ENCODE measurements at places on chromosomes 2 and 18. TPM values are rescaled to one million over a fixed set of nuclear protein-coding genes. Genes with fewer than 3 reads are reported as not detected.

Gene KLHL30
- 0.21 TPM for polyA plus RNA-seq

Gene COL4A3
- 19.4 TPM for polyA plus RNA-seq

Gene EGR4
- polyA plus RNA-seq, result 0.30 TPM

Gene NEU2
- polyA plus RNA-seq, result not detected

Gene CPO
- polyA plus RNA-seq, result 0.14 TPM

DNA sequence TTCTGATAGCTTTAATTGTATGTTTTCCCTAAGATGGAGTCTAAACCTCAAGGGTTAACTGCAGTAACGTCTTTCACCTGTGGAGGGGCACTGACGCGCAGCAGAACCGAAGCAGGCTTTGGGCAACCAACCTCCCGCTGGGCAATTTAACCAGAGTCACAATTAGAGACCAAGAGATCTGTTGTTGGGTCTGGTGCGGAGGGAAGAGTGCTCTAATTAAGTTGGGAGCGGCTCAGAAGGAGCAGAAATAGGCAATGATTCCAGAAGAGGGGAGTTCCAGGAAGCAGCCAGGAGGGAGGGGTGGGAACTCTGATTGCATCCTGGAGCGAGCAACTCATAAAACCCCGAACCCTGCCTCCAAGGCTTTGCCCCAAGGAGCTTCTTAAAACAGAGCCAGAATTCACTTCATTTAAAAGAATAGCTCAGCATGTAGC is 245.8 kb downstream of the PAX3 start:
- no peak overlapping the region for H3K27ac ChIP-seq
- no peaks in the 10 kb centered on the region for H3K36me3 ChIP-seq
- H3K27me3 ChIP-seq, result peaks cover 35% of the 10 kb centered on the region

- no peaks in the 10 kb centered on the region for H3K36me3 ChIP-seq
- peaks cover 9% of the 10 kb centered on the region for H3K4me1 ChIP-seq
- H3K27ac ChIP-seq, result no peak overlapping the region
- H3K4me3 ChIP-seq, result no peak overlapping the region
These were observed 54.6 kb upstream of the TXNDC2 start for GRCh38 chr18:9831036-9831722.

DNA sequence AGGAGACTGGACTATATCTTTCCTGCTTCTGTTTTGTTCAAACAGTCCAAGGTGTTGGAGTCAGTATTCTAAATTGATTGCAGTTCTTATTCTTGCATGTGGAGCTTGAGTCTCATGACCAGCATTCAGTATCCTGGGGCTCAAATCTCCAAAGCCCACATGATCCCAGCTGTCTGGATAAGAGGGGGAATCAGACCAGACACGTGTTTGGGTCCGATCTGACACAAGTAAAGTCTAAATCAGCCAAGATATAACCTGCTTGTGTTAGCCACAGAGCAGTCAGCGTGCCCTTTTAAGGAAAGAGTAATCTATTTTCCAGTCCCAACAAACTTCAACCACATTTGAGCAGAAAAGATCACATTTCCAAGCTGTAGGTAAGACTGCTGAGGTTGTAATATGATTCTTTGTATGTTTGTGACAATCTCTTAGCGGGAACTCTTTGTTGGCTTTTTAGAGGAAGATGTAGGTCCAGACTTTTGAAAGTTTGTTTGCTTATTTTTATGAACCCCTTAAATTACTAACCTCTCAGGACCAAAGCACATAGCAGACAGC is 334.6 kb downstream of the SLC4A3 start:
- H3K36me3 ChIP-seq, result no peaks in the 10 kb centered on the region
- no peak overlapping the region for H3K4me3 ChIP-seq
- no peaks in the 10 kb centered on the region for H3K27me3 ChIP-seq
- no peaks in the 10 kb centered on the region for H3K4me1 ChIP-seq

GRCh38 chr2:237732790-237733381 is 65.7 kb upstream of the RBM44 start:
- H3K4me1 ChIP-seq, result peaks cover 24% of the 10 kb centered on the region
- DNase-seq, result no peak
- H3K36me3 ChIP-seq, result peaks cover 6% of the 10 kb centered on the region
- no peaks in the 10 kb centered on the region for H3K27me3 ChIP-seq
- H3K27ac ChIP-seq, result peak overlapping the region; percentile 82
- H3K4me3 ChIP-seq, result no peak overlapping the region

DNA sequence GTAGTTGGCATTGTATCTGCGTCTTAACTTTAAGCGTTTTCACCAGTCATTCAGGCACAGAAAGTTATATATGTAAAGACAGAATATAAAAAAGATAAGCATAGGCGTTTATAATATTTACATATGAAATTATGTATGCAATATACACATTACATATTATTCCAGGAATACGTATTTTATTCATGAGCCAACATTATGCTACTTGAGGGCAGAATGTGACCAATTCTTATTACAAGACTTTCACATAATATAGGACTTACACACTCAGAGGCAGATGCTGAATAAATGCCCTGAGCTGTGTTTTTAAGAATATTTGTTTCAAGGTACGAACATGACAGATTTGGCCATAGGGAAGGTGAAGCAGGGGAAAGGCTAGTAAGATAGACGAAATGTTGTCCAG is 874.7 kb downstream of the NRXN1 start:
- H3K27ac ChIP-seq, result no peak overlapping the region
- DNase-seq, result no peak
- H3K4me1 ChIP-seq, result no peaks in the 10 kb centered on the region
- no peaks in the 10 kb centered on the region for H3K27me3 ChIP-seq
- H3K36me3 ChIP-seq, result no peaks in the 10 kb centered on the region

GRCh38 chr18:36758623-36759022 is 70.2 kb downstream of the TPGS2 start:
- no peak for DNase-seq
- H3K36me3 ChIP-seq, result no peaks in the 10 kb centered on the region
- no peak overlapping the region for H3K4me3 ChIP-seq
- H3K4me1 ChIP-seq, result peaks cover 3% of the 10 kb centered on the region

- no peak for DNase-seq
- H3K36me3 ChIP-seq, result no peaks in the 10 kb centered on the region
- H3K4me1 ChIP-seq, result no peaks in the 10 kb centered on the region
- no peak overlapping the region for H3K27ac ChIP-seq
- no peaks in the 10 kb centered on the region for H3K27me3 ChIP-seq
These were observed 1081.4 kb upstream of the NRXN1 start for GRCh38 chr2:52113338-52113737.

DNA sequence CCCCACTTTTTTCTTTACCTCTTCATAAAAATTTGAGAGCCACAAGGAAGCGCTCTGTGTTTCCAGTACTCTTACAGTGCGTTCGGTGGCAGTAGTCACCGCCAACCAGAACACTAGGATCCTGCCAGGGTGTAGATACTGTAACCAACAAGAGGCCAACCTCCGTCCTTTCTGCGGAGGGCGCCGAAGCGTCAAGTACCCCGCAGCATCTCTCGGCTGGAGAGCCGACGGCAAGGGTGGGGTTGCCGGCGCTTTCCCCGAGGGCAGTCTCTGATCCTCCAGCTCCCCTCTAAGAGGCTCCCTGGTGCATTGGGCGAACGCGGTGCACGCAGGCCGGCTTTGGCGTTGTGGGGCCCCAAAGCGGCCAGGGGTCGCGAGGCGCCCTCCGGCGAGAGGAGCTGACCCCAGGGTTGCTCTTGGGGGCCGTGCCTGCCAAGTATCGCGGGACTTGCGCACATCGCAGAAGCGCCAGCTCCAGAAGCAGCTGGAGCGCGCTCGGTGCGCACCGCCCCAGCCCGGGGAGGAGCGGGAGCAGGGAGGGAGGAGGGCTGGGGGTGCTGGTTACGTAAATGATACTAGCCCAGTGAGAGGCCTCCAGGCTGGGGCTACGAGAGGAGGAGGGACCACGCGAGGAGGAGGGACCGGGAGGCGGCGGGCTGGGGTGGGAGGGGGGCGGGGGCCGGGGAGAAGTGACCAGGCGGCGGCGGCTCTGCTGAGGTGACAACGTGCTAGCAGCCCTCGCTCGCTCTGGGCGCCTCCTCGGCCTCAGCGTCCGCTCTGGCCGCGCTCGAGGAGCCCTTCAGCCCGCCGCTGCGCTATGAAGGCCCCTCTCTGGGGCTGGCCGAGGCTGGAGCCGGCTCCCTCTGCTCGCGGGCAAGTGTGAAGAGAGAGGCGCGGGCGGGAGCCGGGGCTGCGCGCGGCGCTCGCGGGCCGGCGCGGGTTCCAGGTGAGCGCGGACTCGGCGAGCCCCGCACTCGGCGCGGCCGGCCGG is at the start of gene GALNT13:
TSS of gene GALNT13 (plus strand) at position 692 of the 991 bp plus-strand sequence.
- no peak within 1 kb of the TSS for H3K27ac ChIP-seq
- H3K36me3 ChIP-seq, result no peaks in the 10 kb centered on the region
- H3K27me3 ChIP-seq, result peaks cover 52% of the 10 kb centered on the region
- DNase-seq, result peak; percentile 86

DNA sequence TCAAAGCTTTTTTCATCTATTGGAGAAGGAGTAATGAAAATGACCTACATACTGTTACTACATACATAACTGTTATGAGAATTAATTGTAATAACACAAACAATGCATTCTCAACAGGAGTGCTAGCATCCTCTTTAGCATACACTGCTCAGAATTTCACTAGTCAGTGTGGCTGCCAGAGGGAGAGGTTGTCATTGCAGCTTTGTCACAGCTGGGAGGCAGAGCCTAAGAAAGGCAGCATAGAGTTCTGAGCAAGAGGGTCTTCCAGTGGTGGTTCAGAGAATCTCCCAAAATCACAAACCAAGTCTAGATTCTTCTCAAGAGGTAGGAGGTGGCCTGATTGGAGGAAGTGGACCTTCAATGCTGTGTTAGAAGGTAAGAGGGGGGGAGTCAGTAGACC is 286.7 kb upstream of the CYRIA start:
- no peak overlapping the region for H3K27ac ChIP-seq
- no peaks in the 10 kb centered on the region for H3K4me1 ChIP-seq
- peak; percentile 5 for DNase-seq
- H3K27me3 ChIP-seq, result no peaks in the 10 kb centered on the region
- H3K36me3 ChIP-seq, result no peaks in the 10 kb centered on the region
- H3K4me3 ChIP-seq, result no peak overlapping the region

- no peaks in the 10 kb centered on the region for H3K36me3 ChIP-seq
- H3K27ac ChIP-seq, result no peak overlapping the region
- H3K4me1 ChIP-seq, result no peaks in the 10 kb centered on the region
- no peak for DNase-seq
- H3K27me3 ChIP-seq, result no peaks in the 10 kb centered on the region
These were observed 13.5 kb downstream of the GAD1 start for GRCh38 chr2:170830166-170830565.

- no peak overlapping the region for H3K27ac ChIP-seq
- H3K27me3 ChIP-seq, result no peaks in the 10 kb centered on the region
- H3K36me3 ChIP-seq, result no peaks in the 10 kb centered on the region
- H3K4me1 ChIP-seq, result no peaks in the 10 kb centered on the region
These were observed 210.9 kb upstream of the SMAD7 start for GRCh38 chr18:49161627-49162026.

GRCh38 chr2:62874881-62875383 is 169.4 kb downstream of the EHBP1 start:
- no peak for DNase-seq
- H3K27ac ChIP-seq, result no peak overlapping the region
- peaks cover 42% of the 10 kb centered on the region for H3K36me3 ChIP-seq
- H3K27me3 ChIP-seq, result no peaks in the 10 kb centered on the region
- no peak overlapping the region for H3K4me3 ChIP-seq
- no peaks in the 10 kb centered on the region for H3K4me1 ChIP-seq

- DNase-seq, result no peak
- peaks cover 33% of the 10 kb centered on the region for H3K4me1 ChIP-seq
- no peaks in the 10 kb centered on the region for H3K27me3 ChIP-seq
- H3K4me3 ChIP-seq, result no peak overlapping the region
These were observed 559.9 kb upstream of the ID2 start for GRCh38 chr2:8121826-8122513.

DNA sequence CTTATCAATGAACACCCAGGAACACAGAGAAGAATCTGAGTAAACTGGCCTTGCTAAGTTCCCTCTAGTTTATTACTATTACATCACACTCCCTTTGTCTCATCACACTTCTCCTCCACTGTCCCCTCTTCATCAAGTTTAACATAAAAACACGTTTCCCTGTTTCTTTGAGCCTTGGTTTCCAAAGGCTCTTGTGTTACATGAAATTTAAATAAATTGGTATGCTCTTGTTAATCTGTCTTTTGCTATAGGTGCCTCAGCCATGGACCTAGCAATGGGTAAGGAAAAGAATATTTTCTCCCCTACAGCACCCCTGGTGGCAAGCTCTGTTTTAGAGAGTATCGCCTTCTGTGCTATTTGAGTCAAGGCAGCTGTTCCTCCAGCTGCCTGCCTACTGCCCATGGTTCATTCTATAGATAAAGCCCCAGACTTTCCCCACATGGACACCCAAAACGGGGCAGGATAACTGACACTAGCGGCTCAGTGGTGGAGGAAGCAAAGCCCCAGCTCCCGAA is 31.8 kb downstream of the TGIF1 start:
- H3K27me3 ChIP-seq, result no peaks in the 10 kb centered on the region
- H3K4me3 ChIP-seq, result no peak overlapping the region
- no peaks in the 10 kb centered on the region for H3K36me3 ChIP-seq
- peak; percentile 92 for DNase-seq

DNA sequence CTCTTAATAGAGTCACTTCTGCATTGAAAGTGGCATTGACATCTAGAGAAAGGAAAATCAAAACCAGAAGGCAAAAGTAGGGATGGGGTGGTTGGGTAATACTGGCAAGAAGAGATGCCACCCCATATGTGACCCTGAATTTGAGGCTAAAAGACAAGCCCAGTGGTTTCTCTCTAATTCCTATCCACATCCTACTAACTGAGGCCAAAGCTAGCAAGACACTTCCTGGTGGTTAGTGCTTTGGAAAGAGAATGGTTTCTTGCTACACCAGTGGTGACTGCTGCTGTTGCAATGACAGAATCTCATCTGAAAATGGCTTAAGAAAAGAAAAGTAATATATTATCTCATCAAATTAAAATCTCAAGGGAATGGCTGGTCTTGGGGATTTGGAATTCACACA is 640.6 kb downstream of the EPHA4 start:
- H3K27ac ChIP-seq, result no peak overlapping the region
- H3K36me3 ChIP-seq, result no peaks in the 10 kb centered on the region
- H3K4me3 ChIP-seq, result no peak overlapping the region
- H3K4me1 ChIP-seq, result no peaks in the 10 kb centered on the region
- no peaks in the 10 kb centered on the region for H3K27me3 ChIP-seq

DNA sequence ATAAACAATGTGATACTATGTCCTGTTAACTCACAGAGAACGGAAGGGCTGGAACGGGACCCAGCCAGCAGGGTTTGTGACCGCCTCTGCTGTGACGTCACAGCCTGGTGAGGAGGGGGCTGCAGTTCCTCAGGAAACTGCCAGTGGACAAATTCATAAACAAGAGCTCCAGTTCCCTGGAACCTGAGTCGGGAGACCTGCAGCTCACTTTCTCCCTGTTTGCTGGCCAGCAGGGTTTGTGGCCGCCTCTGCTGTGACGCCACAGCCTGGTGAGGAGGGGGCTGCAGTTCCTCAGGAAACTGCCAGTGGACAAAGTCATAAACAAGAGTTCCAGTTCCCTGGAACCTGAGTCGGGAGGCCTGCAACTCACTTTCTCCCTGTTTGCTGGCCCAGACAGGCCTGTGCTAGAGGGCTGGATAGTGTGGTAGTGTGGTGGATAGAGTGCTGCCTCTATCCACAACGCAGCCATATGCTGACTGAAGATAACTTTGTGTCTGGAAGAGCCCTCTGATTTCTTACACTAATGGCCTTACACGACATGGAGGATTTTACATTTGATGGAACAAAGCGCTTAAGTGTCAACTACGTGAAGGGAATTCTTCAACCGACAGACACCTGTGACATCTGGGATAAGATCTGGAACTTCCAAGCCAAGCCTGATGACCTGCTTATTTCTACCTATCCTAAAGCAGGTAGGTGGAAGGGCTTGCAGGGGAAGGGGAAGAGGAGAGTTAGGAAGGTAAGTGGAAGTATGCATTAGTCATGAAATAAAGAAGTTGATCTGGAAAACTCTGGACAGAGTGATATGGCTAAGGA is at the start of gene SULT1C4:
TSS of gene SULT1C4 (plus strand) at position 140 of the 816 bp plus-strand sequence. CDS start at position 524, 384 bp downstream.
- peaks cover 1% of the 10 kb centered on the region for H3K36me3 ChIP-seq
- H3K27me3 ChIP-seq, result no peaks in the 10 kb centered on the region
- DNase-seq, result peak; percentile 96
- peak within 1 kb of the TSS; percentile 63 for H3K27ac ChIP-seq
- H3K4me3 ChIP-seq, result peak within 1 kb of the TSS; percentile 36
- peaks cover 8% of the 10 kb centered on the region for H3K4me1 ChIP-seq

All from lung (tissue), 17 donors.